ENCODE measurements at places on chromosomes 11 and 22. TPM values are rescaled to one million over a fixed set of nuclear protein-coding genes. Genes with fewer than 3 reads are reported as not detected.

- no peak for DNase-seq
These were observed 23.6 kb downstream of the PTPRJ start for GRCh38 chr11:48003926-48004325.

- DNase-seq = no peak
These were observed 23.4 kb downstream of the SYN3 start for GRCh38 chr22:33034753-33035152.

Gene POTEH
- not detected for polyA plus RNA-seq

Gene INSC
- polyA plus RNA-seq = not detected

- no peak for DNase-seq
These were observed 9.4 kb upstream of the RTCB start for GRCh38 chr22:32421484-32421883.

DNA sequence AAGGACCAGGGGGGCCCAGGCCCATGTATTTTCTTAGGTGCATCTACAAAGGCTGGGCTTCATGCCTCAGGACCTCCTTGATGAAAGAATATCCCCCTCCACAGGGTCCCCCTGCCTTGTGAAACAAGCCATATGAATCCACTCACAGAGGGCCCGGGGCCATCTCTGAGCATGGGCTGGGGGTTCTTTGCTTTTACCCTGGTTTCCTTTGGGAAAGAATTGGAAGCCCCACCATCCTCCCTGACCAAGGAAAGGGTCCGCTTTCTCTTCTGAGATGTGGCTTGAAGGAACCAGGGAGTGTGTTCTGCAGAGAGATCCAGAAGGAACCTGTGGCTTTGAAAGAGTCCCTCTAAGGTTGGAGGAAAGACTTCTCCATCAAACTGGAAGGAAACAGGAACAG lies 9.2 kb upstream of the ANO1 start:
- DNase-seq = no peak

Gene VPS26B
- 56.7 TPM for polyA plus RNA-seq

Gene KDELR3
- polyA plus RNA-seq = 0.10 TPM

- no peak for DNase-seq
These were observed 47.3 kb downstream of the GRIK4 start for GRCh38 chr11:120558744-120559431.

DNA sequence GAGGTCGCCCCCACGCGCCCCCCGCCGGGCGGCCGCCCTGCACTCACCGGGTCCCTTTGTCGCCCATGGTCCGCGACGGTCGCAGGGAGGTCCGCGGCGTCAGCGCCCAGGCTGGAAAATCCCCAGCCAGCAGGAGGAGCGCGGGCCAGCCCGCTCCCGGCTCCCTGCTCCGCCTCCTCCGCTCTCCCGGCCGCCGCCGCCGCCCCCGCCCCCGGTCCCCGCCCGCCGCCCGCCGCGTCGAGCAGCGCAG lies at the start of gene ARRB1:
ARRB1 (minus strand) TSS at position 121 of the 250 bp plus-strand sequence; CDS start at position 67, 54 bp downstream.
- no peak for DNase-seq

Gene ALDH3B2
- polyA plus RNA-seq = not detected

GRCh38 chr11:92793189-92793588 lies 176.3 kb upstream of the MTNR1B start:
- DNase-seq = no peak

DNA sequence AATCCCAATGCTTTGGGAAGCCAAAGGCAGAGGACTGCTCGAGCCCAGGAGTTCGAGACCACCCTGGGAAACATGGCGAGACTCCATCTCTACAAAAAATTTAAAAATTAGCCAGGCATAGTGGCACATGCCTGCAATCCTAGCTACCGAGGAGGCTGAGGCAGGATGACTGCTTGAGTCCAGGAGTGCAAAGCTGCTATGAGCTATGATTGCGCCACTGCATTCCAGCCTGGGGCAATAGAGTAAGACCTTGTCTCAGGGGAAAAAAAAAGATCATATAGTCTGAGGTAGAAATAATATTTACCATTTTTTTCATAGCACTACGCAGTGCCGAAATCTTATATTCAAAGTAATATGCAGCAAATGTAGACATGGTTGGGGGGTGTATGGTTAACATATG lies 47.8 kb downstream of the MRTFA start:
- no peak for DNase-seq

Gene PLEKHA7
- polyA plus RNA-seq = 1.6 TPM

GRCh38 chr11:124863137-124863825 lies 2.0 kb upstream of the ROBO3 start:
- DNase-seq = no peak

Gene PANX3
- not detected for polyA plus RNA-seq

GRCh38 chr22:24727218-24727851 lies 47.2 kb downstream of the PIWIL3 start:
- DNase-seq = no peak

Gene OR4D11
- not detected for polyA plus RNA-seq

DNA sequence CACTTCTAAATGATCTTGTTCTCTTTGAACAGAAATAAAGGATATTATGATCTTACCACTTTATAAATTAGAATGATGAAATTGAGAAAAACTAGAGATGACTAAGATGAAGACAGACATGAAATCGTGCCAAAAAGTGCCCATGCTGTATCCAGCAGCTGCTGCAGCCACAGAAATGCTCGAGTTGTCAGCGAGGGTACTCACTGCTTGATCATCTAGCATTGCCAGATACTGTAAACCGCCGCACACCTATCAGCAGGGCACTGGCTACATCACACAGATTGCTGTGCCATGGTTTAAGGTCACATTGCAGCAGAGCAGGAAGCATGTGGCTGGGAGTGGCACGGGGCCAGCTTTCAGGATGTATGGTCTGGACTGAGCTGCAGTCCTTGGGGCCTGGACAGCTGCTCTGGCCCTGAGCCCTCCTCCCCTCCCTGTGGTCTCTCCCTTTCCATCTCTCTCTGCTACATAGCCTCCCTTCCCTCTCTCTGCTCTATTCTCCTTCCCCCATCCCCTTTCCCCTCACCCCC lies 51.0 kb upstream of the SEPTIN5 start:
- no peak for DNase-seq

GRCh38 chr22:44952863-44953746 lies 56.7 kb downstream of the PHF21B start:
- no peak for DNase-seq

Gene PNPLA5
- polyA plus RNA-seq = not detected

GRCh38 chr11:119000906-119001305 lies 3.0 kb downstream of the CENATAC start:
- no peak for DNase-seq

DNA sequence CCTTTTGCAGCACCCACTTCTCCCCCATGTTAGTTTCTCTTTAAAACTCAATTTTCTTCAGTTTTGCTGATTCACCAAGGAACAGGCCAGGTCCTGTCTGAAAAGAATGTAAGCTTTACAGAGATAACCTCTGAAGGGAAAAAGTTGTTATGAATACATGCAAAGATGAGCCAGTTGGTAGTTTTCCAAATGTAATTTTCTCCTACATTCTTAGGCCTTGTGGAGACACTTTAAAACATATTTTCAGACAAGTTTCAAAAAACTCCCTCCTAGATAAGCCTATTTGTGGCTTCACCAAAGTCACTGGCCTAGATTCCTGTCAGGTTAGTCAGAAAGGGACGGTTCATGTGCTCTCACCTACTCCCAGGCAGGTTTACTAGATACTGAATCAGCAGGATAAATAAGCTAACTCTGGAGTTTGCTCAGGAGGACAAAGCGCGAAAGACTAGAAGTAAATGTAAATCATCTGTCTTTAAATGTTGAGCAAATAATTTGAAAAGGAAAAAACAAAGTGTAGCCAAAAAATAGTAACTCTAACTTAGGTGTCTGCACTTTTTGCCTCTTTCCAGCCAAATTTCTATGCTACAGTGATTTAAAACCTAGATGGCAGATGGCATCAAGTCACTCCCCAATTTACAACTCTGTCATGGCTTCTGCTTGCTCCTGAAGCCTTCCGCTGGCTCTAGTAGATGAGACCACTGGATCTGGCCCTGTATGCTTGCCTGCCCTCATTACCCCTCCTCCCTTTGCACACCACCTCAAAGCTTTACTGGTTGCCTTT lies 4.9 kb upstream of the ATP6V1E1 start:
- no peak for DNase-seq

Gene DBX1
- polyA plus RNA-seq = not detected

DNA sequence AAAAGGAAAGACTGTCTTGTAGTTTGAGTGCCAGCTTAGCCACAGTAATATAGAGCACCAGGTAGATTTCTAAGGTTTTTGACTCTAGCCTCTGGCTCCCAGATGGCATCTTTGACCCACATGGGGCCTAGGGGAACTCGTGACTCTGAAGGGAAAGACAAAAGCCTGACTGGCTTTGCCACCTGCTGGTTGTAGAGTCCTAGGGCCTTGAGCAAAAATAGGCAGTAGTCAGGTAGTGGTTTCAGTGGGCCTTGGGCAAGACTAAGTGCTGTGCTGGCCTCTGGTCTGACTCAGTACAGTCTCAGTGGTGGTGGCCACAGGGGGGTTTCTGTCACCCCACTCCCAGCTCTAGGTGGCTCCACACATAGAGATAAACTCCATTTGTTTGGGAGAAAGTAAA lies 349.4 kb downstream of the FAM181B start:
- DNase-seq = no peak

Gene ASPHD2
- 4.1 TPM for polyA plus RNA-seq

All from CD4-positive, alpha-beta memory T cell (primary cell).